CD4-positive, alpha-beta T cell (primary cell): ENCODE measurements at places on chromosomes 7 and 10.
A peak's percentile ranks its signal among the peaks of the same experiment; 100 is the strongest.

DNA sequence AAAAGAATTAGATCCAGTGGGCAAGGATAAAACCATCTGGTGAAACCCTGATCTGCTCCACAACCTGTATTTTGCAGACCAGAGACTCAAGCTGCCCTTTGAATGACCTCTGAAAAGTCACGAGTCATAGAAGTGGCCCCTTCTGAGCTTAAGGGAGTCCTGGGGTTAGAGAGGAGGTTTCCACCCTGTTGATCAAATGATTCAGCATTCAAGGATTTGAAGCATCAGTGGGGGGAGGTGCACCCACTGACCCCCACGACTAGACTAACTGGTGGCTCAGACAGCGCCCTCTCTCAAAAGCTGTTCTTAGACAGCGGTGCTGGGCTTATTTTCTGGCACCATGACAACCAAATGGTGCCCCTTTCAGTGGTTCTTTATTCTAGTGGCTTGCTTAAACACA lies 44.3 kb downstream of the PLCE1 start:
- no peak for DNase-seq

DNA sequence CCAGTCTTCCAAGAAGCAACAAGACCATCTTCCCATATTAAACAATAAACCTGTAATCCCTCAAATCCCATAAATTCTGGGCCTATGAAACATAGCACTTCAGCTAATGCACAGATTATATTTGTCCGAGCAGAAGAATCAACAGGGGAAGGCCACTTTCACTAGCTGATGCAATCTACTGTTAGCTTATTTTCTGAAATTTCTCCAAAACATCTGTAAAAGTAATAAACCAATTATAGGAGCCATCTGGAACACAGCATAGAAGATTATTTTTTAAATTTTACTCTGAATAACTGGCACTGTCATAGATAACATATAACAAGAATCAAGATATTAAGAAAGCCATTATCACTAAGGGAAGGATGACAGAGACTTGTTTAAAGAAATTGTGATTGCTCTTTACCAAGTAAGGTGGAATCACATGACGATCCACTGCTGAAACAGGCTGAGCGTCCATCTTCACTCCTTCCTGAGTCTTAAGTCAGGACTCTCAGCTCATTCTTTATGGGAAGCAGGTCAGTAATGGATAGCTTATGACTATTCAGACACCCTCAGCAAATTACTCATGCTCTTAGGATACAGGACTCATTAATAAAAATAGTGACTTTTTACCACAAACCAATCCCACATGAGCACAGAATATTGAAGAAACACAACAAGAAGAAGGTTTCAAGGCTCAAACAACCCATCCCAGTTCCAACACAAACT lies 719.5 kb downstream of the XPNPEP1 start:
- DNase-seq, result no peak

GRCh38 chr7:20304366-20304765 lies 26.3 kb upstream of the ITGB8 start:
- no peak for DNase-seq

DNA sequence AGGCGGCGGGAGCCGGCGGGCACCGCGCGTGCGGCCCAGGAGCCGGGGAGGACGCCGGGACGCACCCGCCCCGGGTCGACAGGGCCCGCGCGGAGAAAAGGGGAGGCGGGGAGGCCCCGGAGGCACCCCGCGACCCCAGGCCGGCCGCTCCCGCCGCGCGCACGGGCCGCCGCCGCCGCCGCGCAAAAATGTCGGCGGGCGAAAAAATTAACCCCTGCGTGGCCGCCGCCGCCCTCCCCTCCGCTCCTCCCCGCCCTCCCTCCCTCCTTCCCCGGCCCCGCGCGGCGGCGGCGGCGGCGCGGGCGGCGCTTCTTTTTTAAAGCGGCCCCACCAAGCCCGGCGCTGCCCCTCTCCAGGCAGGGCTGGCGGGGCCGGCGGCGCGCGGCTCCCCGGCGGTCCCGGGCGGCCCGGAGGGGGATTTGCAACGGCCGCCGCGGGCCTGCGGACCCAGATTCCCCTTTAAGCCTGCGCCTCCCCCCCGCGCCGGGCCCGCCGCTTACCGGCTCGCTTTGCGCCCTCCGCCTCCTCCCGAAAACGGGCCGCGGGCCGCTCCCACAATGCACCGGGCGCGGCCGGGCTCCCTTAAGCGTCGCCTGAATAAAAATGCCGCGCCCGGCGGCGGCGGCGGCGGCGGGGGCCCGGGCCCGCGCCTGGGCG lies 465 bp downstream of the SEPHS1 start:
- DNase-seq, result peak; percentile 80

- DNase-seq, result peak; percentile 42
Observed at GRCh38 chr10:89414879-89415821, 782 bp downstream of the IFIT5 start.

DNA sequence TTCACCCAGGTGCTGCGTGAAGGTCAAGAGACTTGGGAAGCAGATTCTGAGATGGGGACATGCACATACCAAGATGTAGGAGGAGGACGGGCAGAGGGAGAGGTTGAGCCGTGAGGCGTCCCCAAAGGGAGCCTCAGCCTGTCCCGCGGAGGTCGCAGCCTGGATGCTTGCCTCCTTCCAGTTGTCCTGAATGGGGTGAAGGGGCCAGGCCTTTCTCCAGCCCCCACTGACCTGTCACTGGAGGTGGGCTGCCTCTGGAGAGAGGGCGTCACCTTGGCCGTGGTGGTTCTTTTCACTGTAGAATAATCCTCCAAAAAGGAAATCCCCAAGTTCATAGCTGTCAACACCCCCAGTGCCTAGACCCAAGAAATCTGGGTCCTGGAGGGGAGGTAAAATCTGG lies 283.0 kb upstream of the VSTM2A start:
- no peak for DNase-seq
